ENCODE measurements at places on chromosomes 16 and 17.

- DNase-seq: no peak
Observed at GRCh38 chr17:61806081-61806828, 57.1 kb downstream of the BRIP1 start.

GRCh38 chr16:49437344-49437743 is 63.7 kb downstream of the C16orf78 start:
- DNase-seq: no peak

DNA sequence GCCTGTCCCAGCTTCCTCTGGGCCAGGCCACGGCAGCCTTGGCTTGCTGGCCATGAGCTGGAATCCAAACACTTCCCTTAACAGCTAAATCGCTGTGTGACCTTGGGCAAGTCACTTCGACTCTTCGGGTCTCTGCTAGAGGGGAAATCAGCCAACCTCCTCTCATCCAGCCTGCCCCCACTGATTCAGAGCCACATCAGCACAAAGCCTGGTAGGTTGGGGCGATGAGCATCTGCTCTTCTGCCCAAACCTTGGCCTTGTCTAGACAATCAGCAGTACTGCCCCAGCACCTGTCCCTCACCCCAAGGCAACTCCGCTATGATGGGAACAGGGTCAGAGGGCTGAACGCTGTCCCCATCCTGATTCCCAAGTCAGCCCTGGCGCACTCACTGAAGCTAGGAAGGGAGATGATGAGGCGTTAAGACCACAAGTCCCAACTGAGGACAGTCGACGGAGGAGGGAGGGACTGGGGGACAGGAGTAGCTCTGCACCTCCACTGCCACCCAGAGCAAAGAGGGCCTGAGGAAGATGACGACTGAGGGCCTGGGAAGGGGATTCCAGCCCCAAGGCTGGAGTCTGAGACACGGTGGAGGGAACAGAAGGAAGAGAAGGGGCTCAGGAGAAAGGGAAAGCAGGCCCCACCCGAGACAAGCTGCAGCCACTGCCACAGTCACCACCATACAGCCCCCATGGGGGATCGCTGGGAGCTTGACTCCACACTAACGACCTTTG is 1.3 kb downstream of the CLUH start:
- DNase-seq: no peak

GRCh38 chr16:12902511-12903372 is 1.3 kb downstream of the SHISA9 start:
- no peak for DNase-seq

- no peak for DNase-seq
Observed at GRCh38 chr16:67016143-67016542, 12.8 kb upstream of the CBFB start.

DNA sequence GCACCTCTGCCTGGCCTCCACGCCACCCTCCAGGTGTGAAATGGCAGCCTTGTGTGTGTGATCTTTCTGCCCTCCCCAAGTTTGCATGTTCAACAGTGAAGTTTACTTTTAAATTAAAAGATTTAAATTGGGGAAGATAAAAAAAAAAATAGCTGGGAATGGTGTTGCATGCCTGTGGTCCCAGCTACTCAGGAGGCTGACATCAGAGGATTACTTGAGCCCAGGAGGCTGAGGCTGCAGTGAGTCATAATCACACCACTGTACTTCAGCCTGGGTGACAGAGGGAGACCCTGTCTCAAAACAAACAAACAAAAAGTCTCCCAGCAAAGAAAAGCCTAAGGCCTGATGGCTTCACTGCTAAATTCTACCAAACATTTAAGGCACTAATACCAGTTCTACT is 35.4 kb upstream of the RNF43 start:
- no peak for DNase-seq

DNA sequence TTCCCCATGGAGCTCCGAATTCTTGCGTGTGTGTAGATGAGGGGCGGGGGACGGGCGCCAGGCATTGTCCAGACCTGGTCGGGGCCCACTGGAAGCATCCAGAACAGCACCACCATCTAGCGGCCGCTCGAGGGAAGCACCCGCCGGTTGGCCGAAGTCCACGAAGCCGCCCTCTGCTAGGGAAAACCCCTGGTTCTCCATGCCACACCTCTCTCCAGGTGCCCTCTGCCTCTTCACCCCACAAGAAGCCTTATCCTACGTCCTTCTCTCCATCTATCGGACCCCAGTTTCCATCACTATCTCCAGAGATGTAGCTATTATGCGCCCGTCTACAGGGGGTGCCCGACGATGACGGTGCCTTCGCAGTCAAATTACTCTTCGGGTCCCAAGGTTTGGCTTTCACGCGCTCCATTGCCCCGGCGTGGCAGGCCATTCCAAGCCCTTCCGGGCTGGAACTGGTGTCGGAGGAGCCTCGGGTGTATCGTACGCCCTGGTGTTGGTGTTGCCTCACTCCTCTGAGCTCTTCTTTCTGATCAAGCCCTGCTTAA is 617 bp upstream of the SENP3 start:
- peak; percentile 43 for DNase-seq

- peak; percentile 96 for DNase-seq
Observed at GRCh38 chr17:7572588-7573323, 6.7 kb upstream of the CD68 start.

DNA sequence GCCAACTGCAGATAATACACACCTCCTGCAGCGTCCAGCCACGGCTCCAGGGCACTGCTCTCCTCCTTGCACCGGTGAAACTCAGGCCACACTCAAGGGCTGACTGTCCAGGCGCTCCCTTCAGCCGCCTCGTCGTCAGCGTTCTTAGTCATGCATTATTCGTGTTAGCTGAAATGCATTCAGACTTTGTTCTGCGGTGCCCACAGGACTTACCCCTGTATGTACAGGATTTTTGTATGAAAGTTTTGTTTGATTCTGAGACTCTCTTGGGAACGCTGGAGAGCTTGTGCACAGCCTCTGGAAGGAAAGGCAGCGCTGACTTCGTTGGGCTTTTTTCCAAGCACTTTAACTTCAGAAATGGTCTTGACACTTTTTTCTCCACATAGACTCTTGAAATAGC is 22.1 kb downstream of the CIBAR2 start:
- no peak for DNase-seq

DNA sequence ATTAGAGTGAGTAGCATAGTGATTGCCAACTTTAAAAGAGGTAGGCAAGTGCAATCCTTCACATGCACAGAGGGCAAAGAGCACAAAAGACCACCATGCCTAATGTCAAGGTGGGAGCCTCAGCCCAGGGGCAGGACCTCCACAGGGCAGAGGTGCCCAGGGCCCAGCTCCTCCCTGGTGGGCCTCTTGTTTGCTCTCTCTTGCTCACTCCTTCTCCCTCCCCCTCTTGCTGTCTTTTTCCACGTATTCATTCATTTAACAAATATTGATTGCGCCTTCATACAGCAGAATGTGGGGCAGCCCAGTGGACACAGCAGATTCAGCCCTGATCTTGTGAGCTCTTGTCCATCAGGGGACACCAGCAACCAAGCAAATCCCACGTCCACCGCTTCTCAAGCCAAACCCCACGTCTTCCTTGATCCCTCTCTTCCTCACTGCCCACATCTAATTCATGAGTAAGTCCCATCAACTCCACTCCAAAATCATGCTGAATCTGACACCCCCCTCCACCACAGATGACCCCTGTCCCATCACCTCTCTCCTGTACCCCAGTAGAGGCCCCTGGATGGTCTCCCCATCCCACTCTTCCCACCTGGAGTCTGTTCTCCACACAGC is 44.1 kb upstream of the RPL38 start:
- no peak for DNase-seq

DNA sequence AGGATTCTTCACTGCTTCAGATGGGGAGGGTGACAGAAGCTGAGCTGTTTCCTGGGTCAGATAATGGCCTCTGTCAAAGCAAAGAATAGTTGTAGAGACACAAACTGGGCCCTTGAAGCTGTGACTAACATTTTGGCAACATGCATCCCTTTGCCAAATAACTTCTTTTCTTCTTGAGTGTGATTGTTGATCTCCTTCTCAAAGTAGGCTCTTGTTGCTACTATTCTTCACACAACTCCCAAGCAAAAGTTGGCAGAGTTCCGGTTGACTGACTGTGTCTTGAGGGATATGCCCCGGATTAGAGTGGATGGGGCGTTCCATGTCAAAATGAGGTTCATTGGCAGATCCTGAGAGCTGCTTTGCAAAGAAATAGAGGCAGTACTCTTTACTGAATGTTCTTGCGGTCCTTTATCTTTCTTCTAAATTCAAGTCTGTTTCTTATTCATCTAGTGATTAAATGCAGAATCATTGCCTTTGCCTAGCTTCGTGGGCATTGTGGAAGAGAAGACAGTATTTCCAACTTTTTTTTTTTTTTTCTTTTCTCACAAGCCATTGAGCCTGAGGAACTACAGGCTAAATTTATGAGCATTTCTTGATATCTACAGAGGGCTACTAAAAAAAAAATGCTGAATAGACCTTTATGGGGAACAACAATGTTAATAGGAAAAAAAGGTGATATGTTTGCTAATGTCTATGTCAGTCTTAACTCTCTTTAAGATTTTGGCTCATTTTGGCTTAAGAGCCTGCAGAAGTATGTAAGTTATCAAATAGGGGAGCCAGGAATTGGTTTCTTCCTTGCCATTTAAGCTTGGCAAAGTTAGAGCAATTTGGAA is 5.8 kb downstream of the WIPF2 start:
- DNase-seq: no peak

DNA sequence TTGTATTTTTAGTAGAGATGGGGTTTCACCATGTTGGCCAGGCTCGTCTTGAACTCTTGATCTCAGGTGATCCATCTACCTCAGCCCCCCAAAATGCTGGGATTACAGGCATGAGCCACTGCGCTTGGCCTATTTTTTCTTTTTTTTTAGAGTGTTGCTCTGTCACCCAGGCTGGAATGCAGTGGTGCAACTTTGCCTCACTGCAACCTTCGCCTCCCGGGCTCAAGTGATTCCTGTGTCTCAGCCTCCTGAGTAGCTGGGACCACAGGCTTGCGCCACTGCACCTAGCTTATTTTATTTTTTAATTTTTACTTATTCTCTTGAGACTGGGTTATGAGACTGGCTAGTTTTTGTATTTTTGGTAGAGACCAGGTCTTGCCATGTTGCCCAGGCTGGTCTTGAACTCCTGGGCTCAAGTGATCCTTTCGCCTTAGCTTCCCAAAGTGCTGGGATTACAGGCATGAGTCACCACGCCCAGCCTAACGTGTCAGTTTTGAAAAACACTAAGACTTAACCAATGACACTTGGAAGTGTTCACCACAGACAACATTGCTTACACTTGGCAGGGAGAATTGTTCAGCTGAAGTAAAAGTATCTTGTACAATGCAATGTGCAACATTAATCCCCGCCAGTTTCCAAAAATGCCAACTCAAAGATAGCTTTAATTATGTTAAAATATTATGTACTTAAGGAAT is 26.9 kb downstream of the ATAD5 start:
- no peak for DNase-seq

- no peak for DNase-seq
Observed at GRCh38 chr16:76464955-76465620, 187.9 kb downstream of the CNTNAP4 start.

- DNase-seq: no peak
Observed at GRCh38 chr17:76519048-76519966, 18.1 kb upstream of the RHBDF2 start.

DNA sequence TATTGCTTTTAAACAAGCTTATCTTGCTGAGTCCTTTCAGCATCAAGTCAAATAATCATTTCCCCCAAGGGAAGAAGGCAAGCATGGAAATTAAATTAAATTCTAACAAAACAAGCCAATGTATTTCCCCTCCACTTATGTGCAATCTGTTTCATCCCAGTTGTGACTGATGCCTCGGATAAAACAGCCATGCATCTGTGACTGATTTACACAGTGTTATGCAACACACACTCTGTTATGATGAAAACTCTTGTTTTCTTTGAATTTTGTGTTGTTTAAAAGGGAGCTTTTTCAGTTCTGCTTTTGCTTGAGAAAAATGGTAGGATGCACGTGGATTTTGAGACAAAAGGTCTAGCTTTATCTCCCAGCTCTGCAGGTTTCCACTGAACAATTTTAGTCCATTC is 32.6 kb downstream of the TMEM100 start:
- no peak for DNase-seq

GRCh38 chr16:58119509-58119845 is 9.7 kb downstream of the CFAP20 start:
- DNase-seq: no peak

DNA sequence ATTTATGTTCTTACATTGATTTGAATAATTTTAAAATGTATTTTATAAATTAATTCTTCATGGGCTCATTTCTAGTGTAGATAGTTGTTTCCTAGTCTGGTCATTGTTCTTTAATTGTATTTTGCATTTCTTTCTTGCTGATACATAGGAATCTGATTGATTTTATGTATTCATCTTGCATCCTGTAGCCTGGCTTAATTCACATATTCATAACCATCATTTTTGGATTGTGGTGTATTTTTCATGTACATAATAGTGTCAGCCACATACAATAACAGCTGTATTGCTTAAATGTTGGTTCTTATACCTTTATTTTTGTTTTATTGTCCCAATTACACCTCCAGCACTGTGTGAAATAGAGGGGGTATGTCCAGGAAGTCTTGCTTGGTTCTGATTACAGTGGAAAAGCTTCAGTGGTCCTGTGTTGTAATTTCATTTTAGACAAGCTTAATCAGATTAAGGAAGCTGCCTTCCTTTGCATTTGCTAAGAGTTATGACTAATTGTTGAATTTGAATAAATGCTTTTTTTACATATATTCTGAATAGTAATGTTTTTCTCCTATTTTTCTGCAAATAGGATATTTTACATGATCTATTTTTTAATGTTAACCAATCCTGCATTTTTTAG is 103.7 kb downstream of the USP22 start:
- DNase-seq: no peak

DNA sequence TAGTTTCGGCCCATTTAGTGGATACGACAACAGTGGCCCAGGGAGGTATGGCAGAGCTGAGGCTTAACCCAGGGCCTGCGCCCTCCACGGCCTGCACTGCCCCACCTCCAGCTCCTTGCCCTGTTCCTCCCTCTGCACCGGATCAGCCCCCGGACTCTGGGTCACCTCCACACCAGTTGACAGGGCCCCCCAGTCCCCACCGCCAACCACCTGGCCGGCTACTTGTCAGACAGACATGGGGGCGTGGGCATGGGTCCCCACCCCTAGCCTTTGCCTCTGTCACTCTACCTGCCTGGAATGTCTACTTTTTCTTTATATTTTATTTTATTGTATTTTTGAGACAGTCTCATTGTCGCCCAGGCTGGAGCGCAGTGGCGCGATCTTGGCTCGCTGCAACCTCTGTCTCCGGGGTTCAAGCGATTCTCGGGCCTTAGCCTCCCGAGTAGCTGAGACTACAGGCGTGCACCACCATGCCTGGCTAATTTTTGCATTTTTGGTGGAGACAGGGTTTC is 3.0 kb upstream of the ACTG1 start:
- DNase-seq: no peak

GRCh38 chr17:32701871-32702270 is 175.1 kb downstream of the MYO1D start:
- no peak for DNase-seq

GRCh38 chr16:24721830-24722238 is 7.6 kb upstream of the TNRC6A start:
- DNase-seq: no peak

DNA sequence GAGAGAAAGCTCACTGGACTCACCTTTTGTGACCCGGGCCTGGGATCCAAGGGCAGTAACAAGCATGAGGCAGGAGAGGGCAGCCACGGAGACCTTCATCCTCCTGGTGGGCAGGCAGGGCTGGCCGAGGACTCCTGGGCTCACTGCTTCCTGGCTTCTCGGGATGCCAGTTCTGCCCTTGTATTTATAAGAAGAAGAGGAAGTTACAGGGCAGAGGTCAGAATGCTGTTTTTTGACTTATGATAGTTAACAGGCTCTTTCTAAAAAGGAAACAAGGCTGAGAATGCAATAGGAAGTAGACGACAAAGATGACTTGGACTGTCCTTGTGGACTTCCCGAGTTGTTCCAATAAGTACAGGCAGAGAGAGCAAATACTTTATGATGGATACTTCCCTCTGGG is at the start of gene CCL23:
TSS of gene CCL23 (minus strand) at position 174 of the 400 bp plus-strand sequence. CDS start at position 99, 75 bp downstream.
- no peak for DNase-seq
